ENCODE measurements at places on chromosomes 6 and 20.

DNA sequence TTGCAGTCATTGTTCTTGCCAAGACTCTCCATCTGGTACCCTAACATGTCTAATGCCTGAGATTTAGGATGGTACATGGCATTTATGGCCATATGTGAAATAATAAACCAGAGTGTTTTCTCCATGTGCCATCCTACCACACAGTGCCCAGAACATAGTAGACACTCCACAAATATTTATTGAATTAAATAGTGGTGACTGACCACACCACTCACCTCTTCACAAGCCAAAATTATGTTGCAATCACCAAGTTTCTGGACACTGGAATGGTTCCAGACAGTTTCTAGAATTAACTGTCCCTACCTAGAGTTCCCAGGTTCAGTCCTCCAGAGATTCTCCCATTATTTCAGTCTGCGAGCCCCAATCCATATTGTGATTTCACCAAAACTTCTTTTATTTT is 427.3 kb downstream of the KIF16B start:
- no peak for DNase-seq

DNA sequence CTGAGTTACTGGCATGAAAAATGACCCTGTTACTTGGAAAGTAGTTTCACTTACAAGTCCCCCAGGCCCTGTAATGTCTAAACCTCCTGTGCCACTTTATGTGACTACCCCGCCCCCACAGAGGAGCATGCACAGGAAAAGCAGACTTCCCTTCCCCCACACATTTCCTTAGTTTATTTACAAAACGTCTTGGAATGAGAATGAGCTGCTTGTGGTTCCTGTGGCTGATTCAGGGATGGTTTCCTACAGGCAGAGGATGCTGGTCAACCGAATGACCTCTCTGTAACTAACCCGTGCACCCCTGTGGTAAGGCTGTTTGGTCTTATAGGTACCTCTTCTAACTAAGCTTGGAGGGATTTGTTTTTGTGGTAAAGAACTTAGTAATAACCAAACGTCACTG is 28.5 kb downstream of the RSPO3 start:
- DNase-seq = peak; percentile 28

GRCh38 chr6:24919056-24919892 is 16.5 kb downstream of the RIPOR2 start:
- DNase-seq = peak; percentile 85

GRCh38 chr6:144588697-144589325 is 303.7 kb downstream of the UTRN start:
- no peak for DNase-seq

- DNase-seq = peak; percentile 57
Measured at GRCh38 chr6:26183237-26183580, 96.0 kb downstream of the HFE start.

DNA sequence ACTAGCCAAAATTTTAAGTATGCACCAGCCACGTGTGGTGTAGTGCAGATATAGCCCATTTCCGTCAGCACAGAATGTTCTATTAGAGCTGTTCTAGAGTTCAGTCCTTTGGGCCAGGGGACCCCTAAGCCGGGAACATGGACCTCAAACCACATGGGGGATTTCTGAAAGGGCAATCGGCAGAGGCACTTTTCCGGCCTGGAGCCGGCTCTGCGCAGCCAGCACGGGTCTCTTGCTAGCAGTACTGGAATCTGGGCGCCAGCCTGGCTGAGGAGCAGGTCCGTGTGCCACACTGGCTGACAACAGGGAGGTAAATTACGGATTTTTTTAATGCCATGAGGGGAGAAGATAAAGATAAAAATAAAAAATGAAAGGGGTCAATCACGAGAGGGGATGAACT is 120.5 kb downstream of the SULF2 start:
- DNase-seq = no peak

GRCh38 chr6:3036861-3037637 is 31.2 kb upstream of the RIPK1 start:
- DNase-seq = no peak

GRCh38 chr20:53847837-53848170 is 222.6 kb downstream of the BCAS1 start:
- no peak for DNase-seq

GRCh38 chr20:50029697-50030461 is 47.1 kb downstream of the SNAI1 start:
- no peak for DNase-seq

DNA sequence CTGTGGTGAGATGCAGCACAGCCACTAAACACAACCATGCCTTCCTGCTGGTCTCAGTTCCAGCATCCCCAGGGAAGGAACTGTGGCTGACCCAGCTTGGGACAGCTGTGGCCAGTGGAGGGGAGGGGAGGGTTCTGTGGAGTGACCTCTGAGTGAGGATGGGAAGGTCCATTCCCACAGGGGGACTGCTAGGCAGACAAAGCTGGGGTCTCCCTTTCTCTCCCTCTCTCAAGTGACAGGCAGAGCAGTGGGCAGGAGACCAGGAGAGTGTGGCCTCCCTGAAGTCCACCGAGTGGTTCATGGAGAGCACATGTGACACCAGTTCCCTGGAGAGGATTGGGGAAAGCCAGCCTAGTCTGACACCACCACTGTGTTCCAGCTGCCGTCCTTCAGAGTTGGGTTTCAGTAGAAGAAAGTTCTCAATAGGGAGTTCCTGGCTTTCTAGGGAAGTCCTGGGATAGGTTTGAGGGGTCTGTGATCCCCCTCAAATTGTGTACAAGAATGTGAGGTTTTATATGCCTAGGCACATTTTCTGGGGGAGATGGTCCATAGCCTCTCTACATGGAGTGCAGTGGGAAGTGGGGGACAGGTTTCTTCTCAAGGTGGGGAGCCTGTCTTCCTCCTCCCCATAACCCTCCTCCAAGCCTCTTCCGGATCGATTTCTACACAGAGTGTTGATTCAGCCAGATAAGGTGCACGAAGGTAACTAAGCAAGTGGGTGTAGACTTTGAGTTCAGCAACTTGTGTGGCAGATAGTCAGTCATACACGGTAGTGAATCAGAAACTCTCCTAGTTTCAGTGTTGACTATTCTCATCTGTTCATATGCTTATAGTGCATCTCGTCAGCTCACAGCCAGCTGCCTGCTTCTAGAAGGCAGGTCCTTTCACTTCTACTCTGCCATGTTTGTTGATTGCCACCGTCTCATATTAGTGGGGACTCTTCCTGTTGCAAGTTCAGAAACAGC is 18.9 kb downstream of the MANBAL start:
- DNase-seq = peak; percentile 38

- no peak for DNase-seq
Measured at GRCh38 chr6:34238585-34239499, 2.2 kb downstream of the HMGA1 start.

DNA sequence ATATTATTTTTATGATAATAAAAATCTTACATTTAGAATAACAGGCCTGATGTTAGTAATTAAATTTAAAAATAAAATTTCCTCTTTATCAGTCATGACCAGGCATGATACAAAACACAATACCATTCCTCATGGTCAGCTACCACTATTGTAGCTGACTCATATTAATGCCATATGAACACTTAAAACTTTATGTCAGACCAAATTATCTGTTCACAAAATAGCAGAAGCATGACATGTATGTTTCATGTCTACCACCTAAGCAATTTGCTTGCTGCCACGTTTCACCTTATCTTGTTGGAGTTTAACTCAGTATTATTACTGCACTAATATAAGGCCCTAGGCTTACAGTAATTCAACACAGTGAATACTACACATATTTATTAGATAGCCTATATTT is 65.7 kb downstream of the HTR1B start:
- DNase-seq = no peak

DNA sequence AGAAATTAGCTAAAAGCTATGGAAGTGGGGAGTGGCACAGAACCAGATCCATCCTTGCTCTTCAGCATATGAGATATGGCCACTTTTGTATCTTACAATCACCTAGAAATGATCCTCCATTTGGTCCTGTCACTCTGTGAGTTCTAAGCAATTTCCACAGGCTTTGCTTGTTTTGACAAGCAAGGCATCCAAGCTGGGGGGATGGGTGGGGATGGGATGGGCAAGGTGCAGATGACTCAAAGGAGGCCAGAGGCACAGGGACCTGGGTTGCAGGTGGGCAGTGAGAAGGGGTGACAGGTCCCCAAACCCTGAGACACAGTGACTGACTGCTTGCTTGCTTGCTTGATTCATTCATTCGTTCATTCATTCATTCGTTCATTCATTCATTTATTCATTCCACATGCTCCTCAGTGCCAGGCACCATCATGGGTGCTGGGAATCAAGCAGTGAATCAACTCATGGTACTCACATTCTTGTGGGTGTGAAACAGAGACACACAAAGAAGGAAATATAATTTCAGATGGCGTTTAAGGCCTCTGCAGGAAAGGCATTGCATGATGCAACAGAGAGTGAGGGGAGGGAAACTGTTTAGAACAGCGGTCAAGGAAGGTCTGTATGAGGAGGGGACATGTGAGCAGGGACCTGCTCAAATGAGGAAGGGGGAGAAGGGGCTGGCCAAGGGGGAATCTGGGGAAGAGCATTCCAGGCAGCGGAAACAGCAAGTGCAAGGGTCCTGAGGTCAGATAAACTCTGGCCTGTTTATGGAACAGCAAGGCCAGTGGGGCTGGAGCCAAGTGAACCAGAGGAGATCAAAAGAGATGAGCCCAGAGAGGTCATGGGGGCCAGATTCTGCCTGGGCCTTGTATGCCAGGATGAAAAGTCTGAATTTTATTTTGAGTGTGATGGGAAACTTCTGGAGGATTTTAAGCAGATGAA is 3.4 kb downstream of the KCNB1 start:
- DNase-seq = no peak

DNA sequence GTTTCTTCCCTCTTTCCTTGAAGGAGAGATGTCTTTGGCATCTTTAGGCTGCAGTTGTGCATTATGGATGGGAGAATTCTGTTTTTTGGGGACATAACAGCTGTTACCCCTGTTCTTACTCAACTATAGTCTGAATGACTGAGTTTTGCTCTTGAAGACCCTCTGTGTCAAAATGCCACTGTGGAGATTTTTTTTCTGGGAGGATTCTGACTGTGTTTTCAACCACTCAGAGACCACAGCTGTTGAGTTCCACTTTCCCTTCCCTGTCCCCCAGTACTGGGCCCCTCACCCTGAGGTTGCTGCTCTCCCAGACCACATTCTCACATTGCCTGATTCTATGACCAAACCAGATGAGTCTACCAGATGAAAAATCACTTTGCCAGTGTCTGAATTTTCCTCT is 48.1 kb downstream of the NKX2-2 start:
- DNase-seq = no peak

GRCh38 chr6:40473026-40473425 is 114.1 kb downstream of the LRFN2 start:
- no peak for DNase-seq

DNA sequence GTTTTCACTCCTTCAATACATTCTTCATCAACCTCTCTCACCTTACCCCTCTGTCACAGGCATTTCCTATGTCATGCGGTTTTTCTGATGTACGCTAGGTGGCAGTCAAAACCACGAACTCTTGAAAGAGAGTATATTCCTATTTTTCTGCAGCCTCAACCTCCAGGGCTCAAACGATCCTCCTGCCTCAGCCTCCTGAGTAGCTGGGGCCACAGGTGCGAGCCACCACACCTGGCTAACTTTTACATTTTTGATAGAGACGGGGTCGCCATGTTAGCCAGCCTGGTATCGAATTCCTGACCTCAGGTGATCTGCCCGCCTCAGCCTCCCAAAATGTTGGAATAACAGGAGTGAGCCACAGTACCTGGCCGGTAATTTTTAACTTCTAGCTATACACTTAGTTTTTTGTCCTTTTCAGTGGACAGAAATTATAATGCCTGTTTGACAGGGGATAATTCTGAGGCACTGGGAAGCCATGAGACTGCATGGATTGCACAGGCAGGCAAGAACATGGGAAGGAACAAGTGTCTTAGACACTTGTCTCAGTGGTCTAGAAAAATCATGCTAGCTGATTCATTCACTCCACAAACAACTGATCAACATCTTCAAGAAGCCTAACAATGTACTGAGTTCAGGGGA is 22.5 kb upstream of the HFE start:
- DNase-seq = peak; percentile 38

DNA sequence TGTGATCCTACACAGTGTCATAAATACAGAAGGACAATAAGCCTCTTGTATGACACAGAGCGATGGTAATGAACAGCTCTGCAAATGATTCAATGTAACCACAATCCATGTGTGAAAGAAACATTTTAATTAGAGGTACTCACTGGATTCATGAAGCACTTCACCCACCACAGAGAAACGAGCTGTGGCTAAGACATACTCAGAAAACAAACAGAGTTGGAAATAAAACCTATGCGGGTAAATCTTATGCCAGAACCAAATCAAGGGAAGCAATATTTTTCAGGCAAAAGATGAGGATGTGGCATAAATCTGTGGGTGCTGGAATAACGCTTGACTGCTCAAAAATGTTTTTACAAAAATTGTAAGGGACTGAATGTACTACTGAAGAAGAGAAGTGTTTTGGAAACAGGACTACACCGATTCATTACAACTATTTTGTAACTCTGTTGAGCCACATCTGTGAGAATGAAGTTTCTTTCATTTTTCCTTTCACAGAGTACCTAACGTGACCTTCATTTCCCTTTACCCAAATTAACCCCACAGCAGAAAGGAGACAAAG is 112.1 kb downstream of the WDR27 start:
- DNase-seq = no peak

- DNase-seq = no peak
Measured at GRCh38 chr6:70266142-70266541, 36.7 kb downstream of the COL9A1 start.

DNA sequence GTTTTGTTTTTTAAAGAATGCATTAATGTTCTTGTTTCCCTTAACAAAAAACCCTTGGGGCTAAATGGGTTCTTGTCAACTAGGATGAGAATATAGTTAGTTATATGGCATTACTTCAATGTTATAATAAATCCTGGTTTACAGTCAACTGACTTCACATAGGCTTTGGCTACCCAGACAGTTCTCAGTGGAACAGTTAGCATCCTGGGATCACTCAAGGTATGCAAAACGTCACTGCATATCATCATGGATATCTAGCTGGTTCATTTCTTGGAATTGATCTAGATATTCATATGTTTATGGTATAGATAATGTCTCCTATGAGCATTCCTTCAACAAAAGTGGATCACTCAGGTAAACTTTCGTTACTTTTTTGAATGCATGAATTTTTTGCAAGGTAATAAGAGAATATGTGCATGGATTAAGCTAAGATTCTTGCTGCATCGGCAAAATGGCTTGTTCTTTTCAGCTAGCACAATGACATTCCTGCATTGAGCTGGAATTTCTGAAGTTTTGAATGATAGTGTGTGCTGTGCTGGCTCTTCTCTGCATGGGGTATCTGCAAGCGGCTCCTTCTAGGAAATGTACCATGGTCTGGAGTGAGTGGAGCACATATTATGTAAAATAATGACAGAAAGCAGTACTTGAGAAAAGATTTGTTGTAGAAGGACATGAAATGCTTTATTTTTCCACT is 138.9 kb downstream of the ADGRG6 start:
- no peak for DNase-seq
